ENCODE measurements at places on chromosomes 3 and 15.

- no peak for DNase-seq
These were observed 2.8 kb upstream of the CCDC9B start for GRCh38 chr15:40343512-40343911.

- DNase-seq = no peak
These were observed 63.0 kb downstream of the CHSY1 start for GRCh38 chr15:101188637-101189408.

DNA sequence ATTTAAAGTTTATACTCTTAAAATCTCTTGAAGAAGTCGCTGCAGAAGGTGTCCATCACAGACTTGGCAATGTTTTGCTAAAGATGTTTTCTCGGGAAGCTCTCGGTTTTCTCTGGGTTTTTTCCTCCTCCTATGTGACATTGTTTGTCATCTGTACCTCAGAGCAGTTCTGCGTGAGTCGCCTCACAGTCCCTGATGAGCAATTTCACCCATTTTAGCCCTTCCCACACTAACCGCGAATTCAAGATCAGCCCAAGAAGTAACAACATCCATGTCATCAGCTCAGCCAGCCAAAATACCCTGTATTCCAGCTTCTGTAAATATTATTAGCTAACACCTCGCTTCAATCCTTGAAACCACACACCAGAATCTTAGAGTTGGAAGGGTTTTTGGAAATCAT lies 224.3 kb upstream of the SETMAR start:
- DNase-seq = no peak

DNA sequence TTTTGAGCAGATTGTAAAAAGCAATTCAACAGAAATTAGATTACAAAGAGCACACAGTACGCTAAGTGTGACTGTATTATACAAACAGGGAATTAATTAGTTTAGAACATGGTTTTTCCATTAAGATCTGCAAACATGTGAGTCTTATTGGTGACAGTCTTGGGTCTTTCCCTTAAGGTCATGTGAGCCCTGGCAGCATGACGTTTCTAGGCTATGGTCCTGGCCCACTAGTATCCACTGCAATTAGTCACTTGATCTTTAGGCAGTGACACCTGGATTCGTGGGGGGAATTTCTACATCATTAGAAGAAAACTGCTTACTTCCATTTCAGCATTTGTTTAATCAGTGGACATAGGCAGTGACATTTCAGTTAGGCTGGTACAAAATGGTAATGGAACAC lies 360.2 kb upstream of the NR2F2 start:
- no peak for DNase-seq

GRCh38 chr15:92906020-92906419 lies 5.9 kb downstream of the CHD2 start:
- no peak for DNase-seq

- DNase-seq = no peak
These were observed 459 bp upstream of the ADCY5 start for GRCh38 chr3:123449102-123449996.

- DNase-seq = no peak
These were observed 21.4 kb downstream of the BTLA start for GRCh38 chr3:112477891-112478290.

DNA sequence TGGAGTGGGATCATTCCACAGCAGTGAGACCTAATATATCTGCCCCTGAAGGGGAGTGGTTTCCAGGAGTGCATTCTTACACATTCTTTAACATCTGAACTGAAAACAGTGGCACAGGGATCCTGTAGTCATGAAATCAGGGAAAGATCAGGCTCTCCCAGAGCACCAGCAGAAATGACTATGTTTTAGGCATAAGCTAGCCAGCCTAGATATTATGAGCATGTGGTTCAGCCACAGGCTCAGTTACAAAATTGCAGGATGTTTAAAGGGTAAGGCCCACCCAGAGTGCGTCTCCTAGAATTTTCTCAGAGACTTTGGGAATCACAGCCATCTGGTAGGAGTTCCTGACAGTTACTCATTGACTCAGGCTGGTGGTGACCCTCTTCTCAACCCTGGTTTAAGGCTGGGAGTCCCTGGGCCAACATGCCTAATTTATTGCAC lies 20.9 kb downstream of the FSTL1 start:
- DNase-seq = no peak

- DNase-seq = no peak
These were observed 326.9 kb upstream of the CTNNB1 start for GRCh38 chr3:40872258-40872920.

DNA sequence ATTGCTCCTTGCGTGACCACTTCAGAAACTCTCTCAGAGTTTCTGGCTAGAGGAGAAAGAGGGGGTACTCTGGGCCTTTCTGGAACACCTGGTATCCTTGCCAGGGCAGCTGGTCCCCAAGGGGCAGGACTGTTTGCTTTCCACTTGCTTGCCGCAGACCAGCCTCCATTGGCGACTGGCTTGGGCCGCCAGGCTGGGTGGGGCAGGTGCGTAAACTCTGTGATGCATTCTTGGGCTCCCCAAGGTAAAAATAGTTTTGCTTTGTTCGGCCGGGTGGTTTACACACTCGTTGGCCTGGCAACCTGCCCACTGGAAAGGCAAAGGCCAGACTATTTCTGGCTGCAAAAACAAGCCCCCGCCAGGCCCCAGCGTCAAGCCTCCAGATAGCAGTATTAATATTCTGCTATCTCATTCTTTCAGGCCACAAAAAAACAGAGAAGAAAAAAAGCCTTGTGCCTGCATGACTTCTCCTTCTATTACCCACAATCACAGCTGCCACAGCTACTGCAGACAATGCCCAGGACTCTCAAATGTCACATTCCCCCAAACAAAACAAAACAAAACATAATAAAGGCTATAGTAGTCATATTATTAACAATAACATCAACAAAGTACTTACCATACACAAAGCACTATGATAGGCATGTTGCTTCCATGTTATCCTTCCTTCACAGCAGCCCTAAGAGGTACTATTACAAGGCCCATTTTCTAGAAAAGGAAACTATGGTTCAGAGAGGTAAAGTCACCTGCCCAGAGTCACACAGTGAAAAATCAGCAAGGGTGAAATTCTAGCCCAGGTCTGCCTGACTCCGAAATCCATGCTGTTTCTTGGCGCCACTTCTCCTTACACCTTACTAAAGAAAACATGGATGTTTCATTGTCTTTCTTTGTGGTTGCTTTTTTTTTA lies 14.0 kb upstream of the SSUH2 start:
- DNase-seq = no peak

DNA sequence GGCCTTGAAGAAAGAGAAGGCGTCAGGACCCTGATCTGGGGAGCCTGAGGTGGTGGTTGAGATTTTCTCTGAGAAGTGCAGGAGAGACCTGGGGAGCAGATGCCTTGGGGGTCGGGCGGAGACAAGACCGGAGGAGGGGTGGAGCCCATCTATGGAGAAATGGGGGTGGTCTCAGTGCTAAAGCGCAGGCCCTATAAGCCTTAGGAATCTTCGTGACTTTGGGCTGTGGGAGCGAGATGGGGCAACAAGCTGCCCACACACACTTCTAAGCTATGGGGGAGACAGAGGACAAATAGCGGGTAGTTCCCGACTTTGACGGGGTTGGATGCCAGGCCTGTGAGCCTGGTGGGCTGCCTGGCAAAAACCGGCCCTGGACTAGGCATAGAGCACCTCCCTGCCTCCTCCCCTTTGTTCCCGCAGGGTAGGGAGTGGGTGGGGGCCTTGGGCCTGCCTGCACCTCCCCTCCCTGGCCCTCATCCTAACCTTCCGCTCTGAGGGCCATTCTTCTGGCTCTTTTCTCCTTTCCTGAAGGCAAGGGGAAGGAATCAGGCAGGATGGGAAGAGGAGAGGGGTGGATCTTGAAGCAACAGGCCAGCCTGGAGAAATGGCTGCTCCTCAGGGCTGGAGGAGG lies 880 bp downstream of the NISCH start:
- DNase-seq = peak; percentile 62

DNA sequence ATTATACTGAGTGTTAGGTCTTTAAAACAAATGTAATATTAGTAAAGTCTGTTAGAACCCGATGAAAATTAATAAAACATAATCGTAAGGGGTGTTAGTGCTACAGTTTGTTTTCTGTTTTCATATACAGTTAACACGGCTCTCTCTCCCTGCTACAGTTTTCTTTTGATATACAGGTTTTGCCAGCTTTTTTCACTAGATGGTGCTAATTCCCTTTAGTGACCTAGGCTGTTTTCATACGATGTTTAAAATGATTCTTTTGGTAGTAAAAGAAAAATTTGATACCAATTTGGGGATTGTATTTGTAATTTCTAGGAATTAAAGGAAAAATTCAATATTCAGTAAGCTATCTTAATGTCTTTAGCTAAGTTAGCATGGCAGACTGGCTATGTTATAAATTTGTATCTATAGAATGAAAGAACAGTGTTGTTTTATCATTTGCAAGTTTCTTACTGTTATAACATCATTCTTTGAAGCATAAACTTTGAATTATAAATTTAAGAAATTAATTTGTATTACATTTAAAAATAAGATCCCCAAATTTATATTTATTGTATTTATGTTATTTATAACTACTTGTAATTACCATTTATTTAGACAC lies 11.5 kb downstream of the APH1B start:
- DNase-seq = peak; percentile 71

- no peak for DNase-seq
These were observed 380.2 kb downstream of the TIGIT start for GRCh38 chr3:114674036-114674435.

DNA sequence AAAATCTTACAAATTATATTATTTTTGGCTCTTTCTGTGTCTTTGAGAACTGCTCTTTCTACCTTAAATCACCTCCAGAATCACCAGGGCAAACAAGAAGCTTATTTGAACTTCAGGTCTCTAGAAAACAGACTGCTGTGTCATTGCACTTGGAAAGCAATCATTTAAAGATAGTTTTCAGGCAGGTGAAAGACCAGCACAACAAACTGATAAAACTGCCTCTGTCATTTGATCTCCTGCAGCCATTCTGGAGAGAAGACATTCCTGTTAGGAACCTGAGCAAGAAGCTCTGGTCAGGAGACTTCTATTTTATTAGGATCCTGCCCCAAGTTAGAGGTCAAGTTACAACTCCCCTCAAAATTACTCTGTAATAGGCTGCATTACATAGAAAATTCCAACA lies 50.7 kb upstream of the AP4E1 start:
- DNase-seq = no peak

DNA sequence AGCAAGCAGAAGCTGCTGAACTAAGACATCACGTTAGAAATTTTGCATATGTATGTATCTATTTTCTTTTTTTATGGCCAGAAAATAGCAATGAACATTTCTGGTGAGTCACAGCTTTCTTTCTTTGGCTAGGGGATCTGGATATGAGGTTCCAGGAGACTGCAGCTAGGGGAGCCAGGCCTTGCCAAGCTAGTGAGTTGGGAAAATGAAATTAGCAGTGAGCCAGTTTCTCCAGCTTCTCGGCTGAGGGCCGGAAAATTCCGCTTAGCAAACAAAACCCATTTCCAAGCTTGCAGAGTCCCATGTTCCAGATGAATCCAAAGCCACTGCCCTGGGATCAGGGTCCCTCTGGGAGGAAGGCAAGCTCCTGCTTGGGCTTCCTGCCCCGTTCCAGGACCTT lies 137.6 kb downstream of the SRGAP3 start:
- DNase-seq = no peak

DNA sequence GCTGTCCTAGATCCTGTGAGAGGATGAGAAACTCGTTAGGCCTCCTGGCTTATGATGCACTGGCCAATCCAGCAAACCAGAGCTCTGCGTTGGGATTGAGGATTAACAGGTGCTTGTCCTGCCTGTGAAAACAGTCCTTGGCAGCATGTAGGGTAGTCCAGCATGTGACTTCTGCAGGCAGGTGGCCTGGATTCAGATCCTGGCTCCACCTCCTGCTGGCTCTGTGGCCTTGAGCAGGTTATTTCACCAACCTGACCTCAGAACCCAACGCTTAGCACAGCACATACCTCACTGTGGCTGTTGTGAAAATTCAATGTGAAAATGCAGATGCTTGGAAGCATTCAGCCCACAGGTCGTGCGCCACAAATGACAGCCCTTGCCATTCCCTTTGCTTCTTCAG lies 33.6 kb downstream of the PLA2G4D start:
- no peak for DNase-seq

- no peak for DNase-seq
These were observed 540.6 kb downstream of the NLGN1 start for GRCh38 chr3:173938159-173938558.

GRCh38 chr3:3086239-3086638 lies 23.9 kb downstream of the IL5RA start:
- no peak for DNase-seq

DNA sequence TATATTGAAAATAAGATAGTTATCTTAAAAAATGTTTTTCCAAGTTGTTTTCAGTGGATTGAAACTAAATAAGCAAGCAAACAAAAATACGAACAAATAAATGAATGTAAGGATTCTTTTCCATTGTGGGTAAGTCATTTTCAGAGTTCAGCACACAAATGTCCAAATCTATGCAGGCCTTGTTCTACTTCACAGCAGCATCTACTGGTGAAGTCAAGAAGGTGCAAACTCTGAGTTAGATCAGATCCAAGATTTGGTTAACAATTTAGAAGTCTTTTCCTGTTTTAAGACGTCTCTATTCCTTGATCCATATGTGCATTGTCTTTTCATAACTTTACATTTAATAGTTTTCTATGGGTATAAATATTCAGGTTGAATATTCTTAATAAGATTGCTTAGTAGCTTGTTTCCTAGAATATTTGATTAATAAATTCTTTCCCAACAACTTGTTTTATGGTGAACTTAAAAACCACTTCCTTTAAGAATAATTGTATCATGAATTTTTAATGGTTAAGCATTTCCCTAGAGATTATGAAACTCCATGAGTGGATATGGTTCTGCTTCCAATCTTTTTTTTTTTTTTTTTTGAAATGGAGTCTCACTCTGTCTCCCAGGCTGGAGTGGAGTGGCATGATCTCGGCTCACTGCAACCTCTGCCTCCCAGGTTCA lies 10.5 kb downstream of the PTX3 start:
- peak; percentile 57 for DNase-seq

- no peak for DNase-seq
These were observed 27.4 kb downstream of the MITF start for GRCh38 chr3:69766638-69767037.

DNA sequence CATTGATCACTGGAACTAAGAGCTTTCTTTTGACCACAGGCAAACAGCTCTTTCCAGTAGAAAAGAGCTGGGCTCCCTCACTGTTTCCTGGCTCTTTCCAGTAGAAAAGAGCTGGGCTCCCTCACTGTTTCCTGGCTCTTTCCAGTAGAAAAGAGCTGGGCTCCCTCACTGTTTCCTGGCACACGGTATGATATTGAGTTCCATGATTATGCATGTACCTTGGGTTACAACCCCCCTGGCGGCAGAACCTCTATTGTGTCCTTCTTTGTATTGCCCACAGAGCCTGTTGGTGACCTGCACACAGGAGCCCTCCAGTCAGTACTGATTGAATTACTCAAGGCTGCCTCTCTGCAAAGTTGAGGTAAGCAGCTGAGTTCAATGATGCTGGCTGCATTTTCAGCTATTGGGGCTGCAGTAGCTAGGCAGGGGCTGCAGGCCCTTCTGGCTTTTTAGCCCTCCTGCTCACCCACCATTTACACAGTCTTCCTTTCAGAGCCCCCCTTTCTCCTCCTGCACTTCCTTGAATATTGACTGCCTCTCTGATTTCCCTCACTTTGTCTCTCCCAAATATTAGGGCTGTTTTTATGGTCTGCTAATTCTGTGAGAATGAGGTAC lies 10.2 kb downstream of the ACKR2 start:
- DNase-seq = no peak

- no peak for DNase-seq
These were observed 17.7 kb upstream of the AADAC start for GRCh38 chr3:151796105-151796680.
